ENCODE measurements at places on chromosomes 5 and 9.

- no peak for DNase-seq
These were observed 43.7 kb upstream of the SHOC1 start for GRCh38 chr9:111838439-111838838.

GRCh38 chr9:116075191-116075590, 78.4 kb upstream of the PAPPA start:
- no peak for DNase-seq

- no peak for DNase-seq
These were observed 263.9 kb upstream of the TRPC7 start for GRCh38 chr5:136629125-136629792.

DNA sequence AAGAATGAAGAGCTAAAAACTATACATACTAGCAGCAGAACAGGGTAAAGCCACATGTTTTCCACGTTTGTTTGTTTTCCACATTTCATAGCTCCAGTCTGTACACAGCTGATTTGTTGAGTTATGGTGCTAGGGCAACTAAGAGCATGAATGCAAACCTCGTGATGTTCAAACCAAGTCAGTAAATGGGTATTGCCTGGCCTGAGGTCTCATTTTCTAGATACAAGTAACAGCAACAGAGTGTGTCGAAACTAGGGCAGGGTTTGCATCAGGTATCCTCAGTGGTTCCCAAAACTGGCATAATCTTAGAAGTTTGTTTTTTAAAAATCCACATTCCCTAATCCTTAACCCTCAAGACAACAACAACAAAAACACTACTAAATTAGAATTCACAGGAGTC, 89.3 kb downstream of the CEMIP2 start:
- DNase-seq = no peak

- DNase-seq = no peak
These were observed 18.8 kb downstream of the RGS3 start for GRCh38 chr9:113482341-113482740.
